ENCODE measurements at places on chromosomes 3 and 15. TPM values are rescaled to one million over a fixed set of nuclear protein-coding genes. Genes with fewer than 3 reads are reported as not detected.

- no peak for DNase-seq
These were observed 471.0 kb upstream of the SEMA6D start for GRCh38 chr15:47246317-47246716.

The CLDN1 gene
- total RNA-seq, result 0.33 TPM

GRCh38 chr3:38641461-38642110 lies 7.9 kb downstream of the SCN5A start:
- no peak for DNase-seq

DNA sequence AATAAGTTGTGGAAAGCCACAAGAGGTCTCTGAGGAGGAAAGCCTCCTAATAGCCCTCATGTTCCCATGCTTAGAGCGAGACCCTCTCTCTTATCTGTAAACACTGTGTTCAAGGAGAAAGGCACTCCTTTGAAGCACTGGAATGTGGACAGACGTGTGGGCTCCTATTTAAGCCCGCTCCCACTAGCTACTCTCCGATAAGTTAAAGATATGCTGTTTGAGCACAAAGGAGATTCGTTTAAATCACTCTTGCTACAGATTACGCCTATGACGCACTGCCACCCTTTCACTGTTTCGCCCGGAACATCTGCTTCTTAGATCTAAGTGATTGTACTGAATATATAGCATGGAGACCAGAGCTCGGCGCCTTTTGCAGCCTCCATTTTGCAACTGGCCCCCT lies 57.8 kb upstream of the FAM3D start:
- DNase-seq, result no peak

DNA sequence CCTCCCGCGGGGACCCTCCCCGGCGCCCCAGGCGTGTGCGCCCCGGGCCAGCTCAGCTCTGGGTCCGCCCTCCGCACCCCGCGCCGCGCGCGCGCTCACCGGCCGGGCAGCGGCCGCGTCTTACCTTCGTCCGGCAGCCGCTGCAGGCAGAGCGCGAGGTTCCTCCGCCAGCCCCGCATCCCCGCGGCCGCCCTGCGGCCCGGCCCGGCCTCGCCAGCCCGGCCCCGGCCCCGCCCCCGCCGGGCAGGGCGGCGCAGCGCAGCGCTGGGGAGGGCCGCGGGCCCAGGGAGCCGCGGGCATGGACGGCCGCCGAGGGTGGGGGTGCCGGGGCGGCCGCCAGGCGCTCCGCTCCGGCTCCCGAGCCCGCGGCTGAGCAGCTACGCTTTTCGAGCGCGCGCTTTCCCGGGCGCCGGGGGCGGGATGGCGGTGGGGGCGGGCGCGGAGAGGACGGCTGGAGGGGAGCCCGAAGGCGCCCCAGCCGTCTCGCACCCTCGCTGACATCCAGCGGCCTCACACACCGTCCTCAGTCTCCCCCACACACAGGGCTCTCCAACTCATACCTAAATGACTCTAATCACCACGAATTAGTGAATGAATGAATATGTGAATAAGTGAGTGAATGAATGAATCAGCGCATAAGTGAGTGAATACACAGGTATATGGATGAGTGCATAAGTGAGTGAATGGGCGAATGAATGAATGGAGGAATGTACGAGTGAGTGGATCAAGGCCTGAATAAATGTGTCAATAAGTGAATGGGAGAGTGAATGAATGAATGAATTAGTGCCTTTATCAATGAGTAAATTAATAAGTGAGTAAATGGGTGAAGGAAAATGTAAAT lies 48.5 kb upstream of the CCDC174 start:
- no peak for DNase-seq

DNA sequence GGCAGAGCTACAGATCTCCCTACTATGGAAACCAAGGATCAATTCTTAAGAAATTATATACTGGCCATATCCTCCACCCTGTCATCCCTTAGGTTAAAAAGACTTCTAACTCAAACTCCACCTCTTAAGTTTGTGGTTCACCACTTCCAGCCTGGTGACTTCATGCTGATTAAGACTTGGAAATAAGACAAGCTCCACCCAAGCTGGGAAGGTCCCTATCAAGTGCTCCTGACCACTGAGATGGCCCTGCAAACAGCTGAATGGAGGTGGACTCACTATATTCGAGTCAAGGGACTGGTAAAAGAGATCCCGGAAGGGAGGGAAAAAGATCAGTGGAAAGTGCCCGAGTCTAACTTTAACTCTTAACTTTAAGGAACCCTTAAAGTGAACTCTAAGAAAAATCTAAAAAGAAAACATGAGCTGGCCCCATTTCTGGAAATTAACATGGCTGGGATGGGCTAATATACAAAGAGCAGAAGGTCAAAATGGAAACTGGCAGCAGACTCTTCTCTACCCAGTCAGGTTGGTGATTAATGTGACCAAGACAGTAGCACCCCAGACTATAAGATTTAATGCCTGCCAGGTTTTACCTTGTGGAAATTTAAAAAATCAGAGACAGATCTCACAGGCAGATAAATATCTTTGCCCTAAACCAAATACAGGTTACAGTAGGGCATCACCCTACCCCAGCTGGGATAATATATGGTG lies 43.9 kb downstream of the PPCDC start:
- DNase-seq, result peak; percentile 93

DNA sequence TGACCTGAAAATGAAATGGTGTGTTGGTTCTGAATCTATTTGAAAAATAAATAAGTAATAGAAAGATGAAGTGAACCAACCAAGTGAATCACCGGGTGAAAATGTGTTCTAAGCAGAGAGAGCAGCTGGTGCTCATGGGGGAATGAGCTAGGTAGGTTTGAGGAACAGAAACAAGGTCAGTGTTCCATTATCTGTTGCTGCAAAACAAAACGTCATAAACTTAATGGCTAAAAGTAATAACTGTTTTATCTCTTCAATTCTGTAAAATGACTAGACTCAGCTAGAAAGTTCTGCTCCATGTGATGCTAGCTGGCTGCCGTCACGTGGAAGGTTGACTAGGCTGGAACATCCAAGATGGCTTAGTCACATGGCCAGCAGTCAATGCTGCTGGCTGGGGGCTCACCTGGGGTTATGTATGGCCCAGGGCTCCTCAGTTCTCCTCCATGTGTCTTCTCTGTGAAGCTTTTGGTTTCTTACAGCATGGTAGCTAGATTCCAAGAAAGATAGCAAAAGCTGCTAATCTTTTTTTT lies 13.3 kb upstream of the SH3BP5 start:
- DNase-seq, result peak; percentile 68
